ENCODE measurements at places on chromosomes 16 and 17.
A peak's percentile ranks its signal among the peaks of the same experiment; 100 is the strongest.

DNA sequence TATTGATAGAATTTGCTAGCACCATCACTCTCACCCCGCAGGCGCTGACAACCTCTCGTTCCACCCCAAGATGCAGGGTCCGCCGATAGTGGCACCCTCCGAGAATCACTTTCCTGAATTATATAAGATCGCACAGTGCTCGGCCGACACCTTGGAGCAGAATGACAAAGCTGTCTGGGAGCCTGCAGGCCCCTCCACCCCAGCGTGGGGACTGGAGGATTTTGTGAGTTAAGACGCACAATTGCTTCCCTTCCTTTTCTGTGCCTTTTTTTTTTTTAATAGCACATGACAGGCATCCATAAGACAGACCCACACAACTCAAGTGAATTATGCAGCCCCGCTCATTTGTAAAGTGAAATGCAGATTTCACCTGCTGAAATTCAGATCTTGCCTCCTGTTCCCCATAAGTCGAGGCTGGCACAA is 155.3 kb downstream of the C16orf78 start:
- no peak for DNase-seq

DNA sequence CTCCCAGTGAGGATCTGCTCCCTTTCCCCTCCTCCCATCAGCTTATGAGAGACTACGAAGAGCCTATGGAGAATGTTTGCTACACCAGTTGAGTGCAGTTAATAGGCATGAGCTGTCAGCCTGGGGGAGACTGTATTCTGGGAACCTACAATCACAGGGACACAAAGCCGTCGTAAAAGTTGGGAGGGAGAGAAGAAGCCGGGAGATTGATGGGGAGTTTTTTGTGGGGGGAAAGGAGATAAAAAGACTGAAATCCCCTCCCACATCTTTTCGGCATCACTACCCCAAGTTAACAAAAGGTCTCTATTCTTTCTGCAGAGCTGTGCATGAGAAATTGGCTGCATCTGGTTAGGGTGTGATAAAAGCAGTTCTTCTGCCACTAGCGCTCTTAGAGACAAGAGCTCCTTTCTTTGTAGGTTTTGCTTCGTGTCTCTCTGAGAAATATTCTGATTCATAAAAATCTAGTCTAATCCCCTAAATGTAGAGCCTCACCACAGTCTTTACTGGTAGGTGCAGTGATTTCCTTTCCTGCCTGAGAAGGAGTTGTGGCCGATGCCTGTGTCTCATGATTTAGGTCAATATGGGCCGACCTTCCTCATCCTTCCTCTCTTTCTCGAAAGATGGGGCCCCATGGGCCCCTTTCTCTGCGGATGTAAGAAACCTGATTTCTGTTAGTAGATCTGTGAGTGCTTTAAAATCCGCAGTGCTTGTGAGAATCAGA is 77.4 kb downstream of the BPTF start:
- DNase-seq: peak; percentile 3

- peak; percentile 44 for DNase-seq
Observed at GRCh38 chr16:86800894-86801293, 222.5 kb downstream of the FOXL1 start.

DNA sequence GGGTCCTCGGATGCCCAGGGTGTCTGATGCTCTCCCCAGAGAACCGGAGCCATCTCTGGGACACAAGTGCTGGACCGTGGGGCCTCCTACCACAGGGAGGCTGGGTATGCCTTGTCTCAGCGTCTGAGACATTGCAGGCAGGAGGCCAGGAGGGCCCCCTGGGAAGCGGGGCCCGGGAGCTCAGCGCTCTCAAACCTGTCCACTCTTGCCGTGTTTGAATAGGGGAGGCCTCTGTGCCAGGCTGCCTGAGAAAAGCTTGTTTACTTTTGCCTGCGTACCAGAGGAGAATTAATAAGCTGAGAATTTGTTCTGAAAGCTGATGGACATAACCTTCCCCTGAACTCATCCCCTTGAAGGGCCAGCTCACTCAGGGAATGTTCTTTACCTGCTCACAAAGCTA is 163.8 kb downstream of the NTN1 start:
- DNase-seq: no peak

- DNase-seq: peak; percentile 100
Observed at GRCh38 chr16:24700549-24701392, 28.7 kb upstream of the TNRC6A start.
